Activated gamma-delta T cell treated with Interleukin-2 at 50 U/mL for 16 hours (primary cell): ENCODE measurements at places on chromosomes 4 and X.

- DNase-seq: no peak
These were observed 342.4 kb downstream of the BCOR start for GRCh38 chrX:39755143-39756032.

DNA sequence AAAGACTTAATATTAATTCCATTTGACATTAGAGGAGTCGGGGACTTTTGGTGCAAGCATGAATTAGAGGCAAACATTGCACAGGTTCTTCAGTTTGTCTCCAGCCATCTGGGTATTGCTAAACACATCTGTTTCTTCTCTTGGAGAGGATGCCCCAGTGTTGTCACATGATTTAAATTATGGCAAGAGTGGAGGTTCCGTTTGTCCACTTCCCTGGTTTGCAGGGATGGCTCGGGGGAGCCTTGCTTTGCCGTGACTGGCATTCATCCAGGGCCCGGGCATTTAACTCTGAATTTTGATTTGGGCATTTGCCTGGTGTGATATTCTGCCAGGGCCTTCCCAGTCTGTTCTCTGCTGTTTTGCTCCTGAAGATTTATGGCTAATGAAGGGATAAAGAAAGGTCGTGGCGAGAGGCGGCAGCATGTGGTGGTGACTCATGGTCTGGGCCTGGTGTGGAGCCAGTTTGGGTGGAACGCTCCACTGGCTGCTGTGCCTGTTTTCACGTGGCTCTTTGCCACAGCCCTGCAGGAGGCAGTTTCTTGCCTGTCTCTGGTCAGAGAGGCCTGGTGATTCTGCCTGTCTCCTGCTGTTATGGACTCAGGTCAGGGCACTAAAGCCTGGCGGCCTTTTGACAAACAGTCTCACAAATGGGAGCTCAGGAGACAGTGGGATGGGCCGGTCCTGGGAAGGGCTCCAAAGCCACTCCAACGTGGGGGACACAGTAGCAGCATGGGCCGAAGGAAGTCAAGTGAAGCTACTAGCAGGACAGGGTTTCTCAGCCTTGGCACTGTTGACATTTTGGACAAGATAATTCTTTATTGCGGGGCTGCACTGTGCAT, 99.4 kb upstream of the PGRMC2 start:
- DNase-seq: no peak

GRCh38 chr4:15031993-15032675, 29.9 kb downstream of the CPEB2 start:
- DNase-seq: no peak

DNA sequence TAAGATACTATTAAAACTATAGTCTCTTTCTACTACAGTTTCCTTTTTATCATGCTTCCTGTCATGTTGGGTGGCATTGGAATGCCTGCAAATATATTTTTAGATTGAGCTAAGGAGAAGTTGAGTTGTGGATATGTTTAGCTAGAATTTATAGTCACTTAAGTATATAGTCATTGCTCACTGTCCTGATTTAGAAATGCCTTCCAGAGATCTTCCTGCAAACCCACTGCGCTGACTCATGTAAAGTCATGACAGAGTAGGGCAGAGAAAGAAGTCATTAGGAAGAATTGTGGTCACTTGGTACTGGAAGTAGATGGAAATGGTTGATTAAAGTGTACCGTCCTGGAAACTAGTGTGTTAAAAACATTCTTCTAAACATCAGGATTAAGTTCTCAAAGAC, 490.3 kb upstream of the PABPC4L start:
- no peak for DNase-seq

GRCh38 chr4:41211951-41212615, 2.3 kb downstream of the APBB2 start:
- no peak for DNase-seq

DNA sequence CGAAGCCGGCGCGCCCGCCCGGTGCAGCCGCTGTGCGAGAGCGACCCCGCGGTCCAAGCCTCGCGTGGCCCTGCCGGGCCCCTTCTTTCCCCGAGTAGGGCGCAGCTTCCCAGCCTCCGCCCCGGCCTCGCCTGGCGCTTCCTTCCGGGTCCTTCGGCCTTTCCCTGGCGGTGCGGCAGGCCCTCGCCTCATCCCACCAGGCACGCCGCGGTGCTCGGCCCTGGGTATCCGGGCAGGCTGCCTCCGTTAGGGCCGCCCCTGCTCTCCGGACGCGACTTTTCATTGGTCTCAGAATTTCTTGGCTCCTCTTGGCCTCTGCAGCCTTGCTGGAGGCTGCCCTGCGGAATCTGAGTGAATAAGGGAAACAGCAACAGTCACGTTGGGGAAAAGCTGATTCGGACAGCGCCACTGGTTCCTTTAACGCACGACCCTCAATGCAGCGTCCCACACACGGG, 429 bp downstream of the UVSSA start:
- DNase-seq: no peak

- DNase-seq: no peak
These were observed 35.6 kb downstream of the GAB1 start for GRCh38 chr4:143372093-143372915.

GRCh38 chrX:130523460-130524394, 121.9 kb downstream of the RBMX2 start:
- no peak for DNase-seq

- no peak for DNase-seq
These were observed 556.5 kb upstream of the NR3C2 start for GRCh38 chr4:148998719-148999118.

DNA sequence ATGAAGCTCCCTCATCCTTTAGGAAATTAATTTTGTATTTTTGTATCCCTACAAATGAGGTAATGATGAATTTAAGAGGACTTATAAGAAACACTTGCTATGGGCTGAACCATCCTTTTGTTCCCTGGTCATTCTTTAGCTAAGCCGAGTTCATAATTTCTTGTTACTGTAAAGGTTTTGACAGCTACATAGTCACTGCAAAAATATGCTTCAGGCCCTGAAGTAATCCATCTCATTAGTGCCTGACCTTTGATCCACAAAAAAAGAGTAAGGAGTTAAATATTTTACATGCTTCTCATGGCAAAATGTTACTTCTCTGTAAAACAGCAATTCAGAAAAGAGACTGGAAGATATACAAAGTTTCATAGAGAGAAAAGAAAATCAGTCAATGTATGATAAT, 290.6 kb upstream of the SLIT2 start:
- DNase-seq: no peak

- DNase-seq: peak; percentile 15
These were observed 777 bp upstream of the CASK start for GRCh38 chrX:41923978-41924683.
